HFF-Myc (cell line): ENCODE measurements at places on chromosomes 16 and 17.

DNA sequence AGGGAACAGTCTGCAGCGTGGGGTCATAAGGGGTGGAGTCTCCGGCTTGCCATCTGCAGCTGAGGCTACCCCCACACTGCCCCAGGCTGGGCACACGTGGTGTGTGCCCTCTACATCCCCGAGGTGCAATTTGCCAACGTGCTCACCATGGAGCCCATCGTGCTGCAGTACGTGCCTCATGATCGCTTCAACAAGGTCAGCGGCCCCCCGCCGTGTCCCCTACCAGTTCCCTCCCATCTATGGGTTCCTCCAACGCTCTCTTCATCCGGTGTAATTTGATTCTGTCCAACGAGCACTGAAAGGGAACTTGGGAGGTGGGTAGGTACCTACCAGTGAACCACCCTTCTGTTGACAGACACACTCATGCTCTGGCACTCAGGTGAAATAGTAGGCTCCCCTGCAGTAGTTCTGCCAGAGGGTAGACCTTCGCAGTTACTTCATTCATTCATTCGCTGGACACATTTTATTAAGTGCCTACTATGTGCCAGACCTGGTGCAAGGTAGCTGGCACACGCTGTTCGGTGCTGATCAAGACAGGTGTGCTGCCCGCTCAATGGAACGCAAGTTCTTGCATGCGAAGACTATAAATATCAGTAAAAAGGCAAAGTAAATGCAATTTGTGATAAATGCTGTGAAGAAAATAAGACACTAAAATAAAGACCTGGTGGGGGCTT lies 2.7 kb downstream of the MLLT6 start:
- no peak for DNase-seq

GRCh38 chr16:4574919-4575705 lies 19.0 kb downstream of the C16orf96 start:
- DNase-seq, result no peak

GRCh38 chr16:3389663-3390338 lies 11.0 kb downstream of the ZSCAN32 start:
- DNase-seq, result no peak

- no peak for DNase-seq
Measured at GRCh38 chr17:56740481-56740880, 93.2 kb downstream of the C17orf67 start.

- DNase-seq, result no peak
Measured at GRCh38 chr17:33935822-33936221, 319.3 kb upstream of the CCL2 start.

- no peak for DNase-seq
Measured at GRCh38 chr16:78376452-78376851, 277.0 kb downstream of the WWOX start.

DNA sequence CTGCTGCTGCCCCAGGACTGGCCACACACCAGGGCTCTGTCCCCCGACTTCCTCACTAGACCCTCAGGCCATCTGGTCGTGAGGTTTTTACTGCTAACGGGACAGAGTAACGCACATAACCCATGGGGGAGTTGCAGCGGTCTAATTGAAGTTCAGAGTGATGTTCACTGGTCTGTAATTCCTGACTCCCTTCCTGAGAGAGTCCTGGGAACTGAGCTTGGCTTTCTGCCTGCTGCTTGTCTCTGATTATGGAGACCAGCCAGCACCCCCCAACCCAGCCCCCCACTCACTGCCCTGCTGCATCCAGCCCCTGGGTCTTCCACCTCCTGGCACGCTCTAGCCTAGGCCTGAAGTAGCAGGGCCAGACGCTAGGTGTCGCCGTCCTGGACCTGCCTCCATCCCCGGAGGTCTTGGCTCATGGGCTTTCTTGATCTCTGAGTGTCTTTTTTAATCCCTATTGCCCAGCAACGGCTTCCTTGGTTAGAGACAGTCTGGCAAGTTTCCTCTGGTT lies 192.9 kb downstream of the CCDC182 start:
- no peak for DNase-seq

- no peak for DNase-seq
Measured at GRCh38 chr16:16041196-16041892, 91.9 kb downstream of the ABCC1 start.

GRCh38 chr16:58492735-58493134 lies 7.2 kb upstream of the NDRG4 start:
- DNase-seq, result no peak

DNA sequence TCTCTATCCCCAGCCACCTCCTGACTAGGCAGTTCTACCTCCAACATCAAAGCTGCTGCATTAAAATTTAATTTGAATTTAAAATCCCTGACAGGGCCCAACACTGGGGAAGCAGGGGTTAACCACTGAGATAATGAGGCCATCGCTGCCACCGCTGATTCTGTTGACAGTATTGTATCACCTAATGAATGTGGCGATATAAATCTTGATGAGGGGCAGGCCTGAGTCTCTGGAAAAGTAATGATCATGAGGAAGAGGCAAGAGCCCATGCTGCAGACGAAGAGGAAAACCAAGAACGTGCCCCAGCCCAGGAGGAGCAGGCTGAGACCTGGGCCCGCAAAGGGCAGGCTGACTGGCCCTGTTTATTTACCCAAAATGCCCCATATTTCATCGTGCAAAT lies 251.4 kb upstream of the ZFHX3 start:
- DNase-seq, result no peak

GRCh38 chr16:85206472-85207356 lies 94.4 kb upstream of the CIBAR2 start:
- no peak for DNase-seq

- no peak for DNase-seq
Measured at GRCh38 chr16:83494459-83494858, 313.3 kb upstream of the HSBP1 start.

- no peak for DNase-seq
Measured at GRCh38 chr17:16938496-16939207, 33.3 kb downstream of the TNFRSF13B start.

- no peak for DNase-seq
Measured at GRCh38 chr17:53134548-53134947, 688.2 kb upstream of the KIF2B start.

DNA sequence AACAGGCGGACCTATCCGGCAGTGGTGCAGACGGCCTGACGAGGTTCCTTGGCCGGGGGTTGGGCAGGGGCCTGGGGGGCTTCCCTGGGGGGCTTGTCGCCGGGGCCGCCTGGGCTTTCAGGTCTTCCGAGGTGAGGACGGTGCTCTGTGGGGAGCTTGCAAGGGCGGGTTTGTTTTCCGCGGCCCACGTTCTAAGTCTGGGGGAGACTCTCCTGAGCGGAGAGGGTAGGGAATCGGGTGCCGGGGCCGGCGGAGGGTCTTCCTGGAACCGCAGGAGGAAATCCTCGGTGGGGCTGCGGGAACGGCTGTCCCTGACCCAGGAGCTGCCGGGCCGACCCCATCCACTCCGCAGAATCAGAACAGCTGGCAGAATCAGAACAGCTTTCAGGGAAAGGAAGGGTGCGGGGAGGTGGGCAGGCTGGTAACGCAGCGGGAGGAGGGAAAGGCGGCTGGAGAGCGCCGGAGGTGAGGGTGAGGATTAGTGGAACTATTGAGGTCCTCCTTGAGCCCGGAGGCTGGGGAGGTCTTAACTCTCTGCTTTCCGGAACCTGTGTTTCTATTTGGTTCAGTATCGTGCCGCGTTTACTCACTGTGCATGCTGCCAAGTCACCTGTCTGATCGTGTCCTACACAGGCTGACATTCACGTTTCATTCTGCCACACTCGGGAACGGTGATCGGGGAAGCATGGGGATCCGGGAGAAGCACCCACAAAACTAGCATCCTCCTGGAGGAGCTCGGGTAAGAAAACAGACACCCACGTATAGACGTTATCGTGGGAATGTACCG lies 28.9 kb downstream of the CPSF4L start:
- DNase-seq, result no peak

DNA sequence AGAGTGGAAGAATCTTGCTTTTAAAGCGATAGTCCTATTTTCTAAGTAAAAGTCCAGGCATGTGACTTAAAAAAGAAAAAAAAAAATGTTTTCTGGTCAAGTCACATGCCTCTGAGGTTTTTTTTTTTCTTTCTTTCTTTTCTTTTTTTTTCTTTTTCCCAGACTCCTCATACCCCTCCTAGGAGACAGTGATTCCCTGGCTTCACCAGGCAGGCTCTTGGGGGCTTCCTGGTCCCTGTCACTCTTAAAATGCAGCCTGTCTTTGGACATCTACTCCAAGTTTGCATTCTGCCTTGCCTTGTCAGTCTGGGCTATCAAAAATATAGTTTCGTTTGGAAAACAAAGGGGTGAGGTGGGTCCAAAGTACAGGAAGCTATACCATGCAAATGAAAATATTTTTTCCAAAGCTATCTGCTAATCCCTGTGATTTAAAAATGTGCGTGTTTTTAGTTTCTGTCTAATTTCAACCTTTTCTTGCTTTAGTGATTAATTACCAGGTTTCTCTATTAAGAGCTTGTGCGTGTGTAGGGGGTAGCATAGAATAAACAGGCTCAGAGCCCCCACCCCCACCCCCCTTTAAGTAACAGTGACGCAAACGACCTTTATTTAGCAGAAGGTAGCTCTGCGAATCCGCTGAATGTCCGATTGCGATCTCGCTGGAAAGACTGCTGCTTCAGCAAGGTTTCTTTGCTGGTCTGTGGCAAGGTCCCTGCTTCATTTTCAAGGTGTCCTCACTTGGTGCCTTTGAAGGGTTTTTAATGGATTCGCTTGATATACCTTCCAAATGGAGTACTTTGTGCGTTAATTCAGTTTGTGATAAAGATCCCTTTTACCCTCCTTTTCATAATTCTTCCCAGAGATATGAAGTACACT lies 510.2 kb downstream of the WWOX start:
- DNase-seq, result no peak

GRCh38 chr17:49676276-49676868 lies 1.5 kb downstream of the SPOP start:
- DNase-seq, result no peak

- no peak for DNase-seq
Measured at GRCh38 chr16:88700322-88700635, 5.9 kb downstream of the RNF166 start.

- DNase-seq, result no peak
Measured at GRCh38 chr17:39974433-39974832, 6.2 kb upstream of the PSMD3 start.

GRCh38 chr17:70520447-70520846 lies 351.1 kb downstream of the KCNJ2 start:
- DNase-seq, result no peak

DNA sequence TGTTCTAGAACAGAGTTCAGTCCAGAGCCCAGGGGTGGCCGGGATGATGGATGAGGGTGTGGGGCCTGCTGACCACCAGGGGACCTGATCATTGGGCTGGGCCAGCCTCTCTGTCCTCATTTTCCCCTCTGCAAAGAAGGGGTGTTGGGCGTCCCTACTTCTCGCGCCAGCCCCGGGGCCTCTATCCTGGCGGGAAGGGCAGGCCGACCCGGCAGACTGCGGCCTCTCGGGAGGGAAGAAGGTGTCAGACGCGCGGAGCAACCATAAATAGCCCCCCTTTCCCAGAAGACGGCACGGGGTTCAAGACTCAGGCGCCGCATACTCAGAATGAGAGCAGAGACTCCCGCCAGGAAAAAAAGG lies 2.0 kb upstream of the CACNA1G start:
- no peak for DNase-seq

DNA sequence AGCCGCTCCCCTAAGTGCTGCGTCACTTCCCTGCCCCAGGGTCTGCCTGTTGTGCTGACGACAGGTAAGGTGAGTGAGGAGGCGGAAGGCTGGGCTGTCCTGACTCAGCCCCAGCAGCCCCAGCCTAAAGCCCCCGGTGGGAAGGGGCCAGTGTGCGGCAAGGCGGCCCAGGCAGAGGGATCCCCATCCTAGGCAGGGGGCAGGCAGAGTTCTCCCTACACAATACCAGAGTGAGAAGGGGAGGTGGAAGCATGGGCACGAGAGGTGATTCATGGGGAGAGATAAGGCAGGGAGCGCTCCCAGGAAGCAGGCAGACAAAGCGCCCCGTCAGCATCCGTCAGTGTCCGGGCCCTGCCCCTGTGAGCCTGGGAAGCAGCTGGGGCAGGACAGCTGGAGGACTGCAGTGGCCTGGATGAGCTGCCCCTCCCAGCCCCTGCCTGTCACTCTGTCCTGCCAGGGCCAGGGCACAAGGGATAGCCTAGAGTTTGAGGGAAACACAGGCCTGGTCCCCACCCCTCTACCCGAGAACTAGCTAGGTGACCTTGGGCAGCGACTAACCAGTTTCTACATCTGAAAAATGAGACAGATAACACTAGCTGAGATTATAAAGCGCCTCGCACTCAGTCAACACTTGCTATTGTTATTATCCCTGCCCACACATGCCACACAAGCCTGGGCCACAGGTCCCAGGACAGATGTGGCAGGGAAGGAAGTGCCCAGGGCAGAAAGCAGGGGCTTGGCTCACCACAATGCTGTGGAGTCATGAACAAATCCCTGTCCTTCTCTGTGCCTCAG lies 3.8 kb downstream of the FAM83G start:
- DNase-seq, result no peak

GRCh38 chr17:48568499-48569239 lies 9.5 kb downstream of the HOXB4 start:
- DNase-seq, result no peak

- no peak for DNase-seq
Measured at GRCh38 chr16:87015021-87015420, 302.2 kb downstream of the C16orf95 start.

GRCh38 chr17:2074919-2075318 lies 20.0 kb downstream of the HIC1 start:
- DNase-seq, result no peak

- DNase-seq, result no peak
Measured at GRCh38 chr16:7521834-7522233, 189.2 kb downstream of the RBFOX1 start.

DNA sequence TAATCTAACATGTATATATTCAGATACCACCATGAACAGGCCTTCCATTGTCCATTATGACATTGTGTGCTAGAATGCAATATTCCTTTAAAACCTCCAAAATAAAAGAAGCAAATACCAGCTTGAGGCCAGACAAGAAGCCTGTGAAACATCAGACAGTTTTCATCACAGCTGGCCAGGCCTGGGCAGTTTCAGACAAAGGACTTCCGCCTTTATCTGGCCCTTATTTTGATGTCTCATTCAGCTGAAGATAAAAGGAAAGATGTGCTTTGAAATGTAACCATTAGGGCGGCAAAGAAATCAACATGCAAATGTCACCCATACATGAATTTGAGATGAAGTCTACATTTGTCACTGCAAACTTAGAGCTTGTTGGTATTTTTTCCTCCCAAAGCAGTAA lies 737.5 kb downstream of the KCNJ2 start:
- no peak for DNase-seq

GRCh38 chr17:72361892-72362291 lies 241.1 kb downstream of the SOX9 start:
- DNase-seq, result no peak

GRCh38 chr16:35735403-35736251 lies 2276.2 kb downstream of the TP53TG3F start:
- DNase-seq, result no peak
